ENCODE measurements at places on chromosomes 4 and X.
A peak's percentile ranks its signal among the peaks of the same experiment; 100 is the strongest.

GRCh38 chr4:25313201-25313895, 774 bp downstream of the ZCCHC4 start:
- no peak for DNase-seq

DNA sequence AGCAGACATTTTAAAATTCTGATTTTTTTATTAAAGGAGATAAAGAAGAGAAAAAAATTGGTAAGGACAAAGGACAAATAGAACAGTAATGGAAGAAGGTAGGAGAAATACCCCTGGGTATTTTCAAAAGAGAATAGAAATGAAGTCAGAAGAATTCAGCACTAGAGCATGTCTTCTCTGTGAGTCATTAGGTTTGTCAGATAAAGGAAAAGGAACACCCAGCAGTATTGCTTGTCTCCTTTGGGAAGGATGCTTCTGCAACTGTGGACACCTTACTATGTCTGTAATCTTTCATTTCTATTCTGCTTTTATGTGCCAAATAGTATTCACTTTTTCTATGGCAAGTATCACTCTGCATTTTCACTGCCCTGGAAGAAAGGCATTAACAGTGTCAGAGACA, 24.0 kb upstream of the PCDH7 start:
- no peak for DNase-seq

DNA sequence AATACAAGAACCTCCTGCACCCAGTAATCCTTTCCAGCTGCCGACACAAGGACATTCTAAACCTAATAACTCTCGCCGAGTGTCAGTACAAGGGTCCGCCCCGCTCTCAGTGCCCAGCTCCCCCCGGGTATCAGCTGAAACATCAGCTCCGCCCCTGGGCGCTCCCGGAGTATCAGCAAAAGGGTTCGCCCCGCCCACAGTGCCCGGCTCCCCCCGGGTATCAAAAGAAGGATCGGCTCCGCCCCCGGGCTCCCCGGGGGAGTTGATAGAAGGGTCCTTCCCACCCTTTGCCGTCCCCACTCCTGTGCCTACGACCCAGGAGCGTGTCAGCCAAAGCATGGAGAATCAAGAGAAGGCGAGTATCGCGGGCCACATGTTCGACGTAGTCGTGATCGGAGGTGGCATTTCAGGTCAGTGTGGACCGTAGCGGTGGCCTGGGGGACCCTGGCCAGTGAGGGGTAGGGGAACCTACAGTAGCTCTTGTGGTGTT, at the start of gene MAOA:
MAOA (plus strand) TSS at position 295 of the 490 bp plus-strand sequence; CDS start at position 338, 43 bp downstream.
- peak; percentile 12 for DNase-seq

DNA sequence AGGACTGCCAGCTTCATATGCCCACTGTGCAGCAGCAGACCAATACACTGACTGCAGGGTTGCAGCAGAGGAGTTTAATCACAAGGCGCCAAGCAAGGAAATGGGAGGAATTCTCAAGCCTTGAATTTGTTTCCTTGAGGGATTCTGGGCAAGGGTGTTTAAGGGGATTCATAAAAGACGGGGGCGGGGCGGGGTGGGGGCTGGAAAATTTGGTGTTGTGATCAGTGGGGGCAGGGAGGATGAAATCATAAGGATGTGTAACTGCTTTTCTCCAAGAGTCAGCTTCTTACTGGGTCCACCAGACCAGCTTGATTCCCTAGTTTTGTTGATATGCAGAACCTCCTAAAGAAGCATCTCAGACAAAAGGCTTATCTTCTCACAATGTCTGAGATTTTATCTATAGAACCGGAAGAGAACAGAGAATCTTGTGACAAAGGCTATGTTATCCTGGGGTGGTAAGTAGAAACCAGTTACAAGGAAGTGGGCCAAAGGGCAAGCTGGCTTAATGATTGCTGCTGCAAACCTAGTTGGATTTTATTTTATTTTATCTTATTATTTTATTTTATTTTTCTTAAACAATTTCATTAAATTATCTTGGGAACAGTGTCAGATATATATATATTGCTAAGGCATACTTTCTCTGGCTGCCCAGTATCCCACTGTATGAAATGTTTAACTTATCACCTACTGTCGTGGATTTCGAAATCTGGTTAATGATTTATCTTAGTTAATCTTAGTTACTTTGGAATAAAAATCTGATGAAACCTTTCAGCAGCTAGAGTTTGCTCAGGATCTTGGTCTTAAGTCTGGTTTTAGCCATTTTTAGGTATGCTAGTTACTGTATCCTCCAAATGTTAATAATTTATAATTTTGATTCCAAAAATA, 276.4 kb downstream of the RPA4 start:
- DNase-seq, result peak; percentile 2

DNA sequence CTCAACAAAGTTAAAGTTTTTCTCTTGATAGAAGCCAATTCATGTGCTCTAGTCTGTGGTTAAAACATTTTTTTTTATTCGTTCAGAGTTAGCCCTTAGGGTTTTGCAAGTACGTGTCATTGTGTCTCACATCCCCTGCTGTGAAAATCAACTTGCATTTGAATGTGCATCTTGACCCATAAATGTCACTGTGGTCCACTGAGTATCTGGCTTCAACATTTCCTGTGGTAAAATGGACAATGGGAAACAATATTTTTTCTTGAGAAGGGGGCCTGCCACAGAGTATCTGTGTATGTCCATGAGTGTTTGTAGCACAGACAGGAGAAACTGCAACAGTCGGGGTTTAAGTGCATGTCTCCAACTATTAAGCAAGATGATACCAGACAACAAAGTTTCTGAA, 554.8 kb upstream of the TENM3 start:
- no peak for DNase-seq
